ENCODE measurements at places on chromosomes 4 and X.

DNA sequence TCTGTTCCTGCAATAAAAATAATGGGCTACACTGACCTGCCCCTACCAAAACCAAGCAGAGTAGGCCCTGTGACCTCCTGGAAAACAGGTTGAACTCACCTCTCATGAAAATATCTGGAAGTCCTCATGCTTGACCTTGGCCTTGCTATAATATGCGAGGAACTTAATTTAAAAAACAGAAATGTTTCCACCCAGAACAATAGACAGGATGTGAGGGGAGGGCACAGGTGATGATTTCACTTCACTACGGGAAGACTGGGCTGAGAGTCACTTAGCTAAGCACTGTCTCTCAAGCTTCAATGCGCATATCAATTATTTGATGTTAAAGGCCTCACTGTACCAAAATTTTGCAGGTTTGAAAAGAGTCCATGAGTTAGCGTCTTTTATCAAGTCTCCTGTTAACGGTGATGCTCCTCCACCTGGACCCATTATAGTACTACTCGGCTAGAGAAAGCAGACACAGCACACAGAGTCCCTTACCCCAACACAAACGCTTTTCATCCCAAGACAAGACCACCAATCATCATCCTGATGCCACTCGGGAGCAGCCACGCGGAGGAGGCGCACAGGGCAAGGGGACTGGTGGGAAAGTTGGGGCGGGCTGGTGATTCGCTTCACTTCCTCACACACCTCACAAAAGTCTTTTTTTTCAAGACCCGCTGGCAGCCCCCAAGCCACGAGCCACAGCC, 25.9 kb downstream of the ZNF721 start:
- DNase-seq: no peak

GRCh38 chr4:43607827-43608461, 715.4 kb downstream of the GRXCR1 start:
- no peak for DNase-seq

- DNase-seq: no peak
These were observed 13.6 kb upstream of the FREM3 start for GRCh38 chr4:143713955-143714625.

DNA sequence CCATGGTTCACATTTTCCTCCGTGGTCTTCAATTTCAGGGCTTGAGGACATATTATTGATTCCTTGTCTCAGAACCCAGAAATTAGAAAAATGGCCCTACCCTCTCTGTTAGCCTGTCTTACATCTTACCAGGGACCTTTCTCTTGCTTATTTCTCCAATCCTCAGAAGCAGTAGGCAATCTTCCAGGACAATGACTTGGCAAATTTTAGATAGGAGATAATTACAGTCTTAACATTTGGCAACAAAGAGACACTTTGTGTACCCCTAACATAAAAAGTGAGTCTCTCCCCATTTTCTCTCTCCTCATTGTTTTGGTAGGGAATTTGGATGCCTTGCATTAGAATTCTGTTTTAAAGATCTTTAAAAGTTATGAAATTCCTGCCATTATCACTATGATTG, 778.1 kb upstream of the SLIT2 start:
- DNase-seq: no peak

DNA sequence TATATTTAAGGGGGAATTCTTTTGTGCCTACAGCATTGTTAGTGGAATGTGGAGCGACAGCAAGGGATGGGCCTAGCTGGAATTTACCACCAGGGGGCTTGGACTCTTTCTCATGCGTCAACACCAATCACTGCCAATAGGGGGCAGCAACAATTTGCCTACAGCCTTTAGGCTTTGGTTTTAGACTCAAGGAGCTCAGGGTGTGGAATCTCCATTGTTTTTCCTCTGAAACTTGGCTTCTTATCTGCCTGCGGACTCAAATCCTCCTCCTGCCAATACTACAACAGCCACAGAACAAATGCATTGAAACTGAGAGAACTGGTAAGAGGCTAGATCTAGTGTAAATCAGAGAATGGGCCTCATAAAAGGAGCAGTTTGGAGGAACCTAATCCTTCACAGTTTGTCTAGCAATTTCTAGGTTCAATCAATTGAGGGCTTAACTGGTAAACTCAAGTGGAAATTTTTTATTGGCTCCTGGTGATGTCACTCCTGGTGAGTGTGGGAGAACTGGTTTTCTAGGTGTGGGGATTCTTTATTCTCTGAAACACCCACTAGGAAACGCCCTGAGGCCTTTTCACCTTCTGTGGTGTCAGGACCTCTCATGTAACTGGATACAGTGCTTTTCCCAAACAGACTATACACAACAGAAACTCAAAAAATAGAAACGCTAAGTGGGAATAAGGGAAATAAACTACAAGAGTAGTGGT, 27.9 kb upstream of the TMSB4X start:
- peak; percentile 33 for DNase-seq

- no peak for DNase-seq
These were observed 36.7 kb upstream of the TMEM164 start for GRCh38 chrX:109966246-109966645.

- DNase-seq: no peak
These were observed 23.8 kb downstream of the PPP1R2C start for GRCh38 chrX:42754115-42754514.

DNA sequence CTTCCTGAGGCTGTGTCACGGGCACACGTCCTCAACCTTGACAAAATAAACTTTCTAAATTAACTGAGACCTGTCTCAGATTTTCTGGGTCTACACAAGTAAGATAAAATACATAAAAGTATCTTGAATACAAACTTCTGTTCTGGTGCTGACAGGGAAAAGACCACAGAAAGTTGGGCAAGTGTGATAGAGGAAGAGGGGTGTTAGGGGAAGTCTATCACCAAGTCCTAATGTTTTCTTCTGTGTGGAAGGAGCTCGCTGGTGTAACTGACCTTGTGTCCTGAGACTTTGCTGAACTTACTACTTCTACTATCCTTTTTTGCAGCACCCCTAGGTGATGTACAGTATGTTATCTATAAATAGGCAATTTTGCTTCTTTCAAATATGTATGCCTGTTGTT, 97.0 kb upstream of the STIM2 start:
- no peak for DNase-seq

GRCh38 chr4:1380368-1381151, 25.7 kb downstream of the NKX1-1 start:
- DNase-seq: no peak

GRCh38 chr4:64271601-64272081, 137.6 kb downstream of the TECRL start:
- peak; percentile 56 for DNase-seq

- DNase-seq: no peak
These were observed 110.8 kb upstream of the FAM9B start for GRCh38 chrX:9144701-9145241.

- DNase-seq: no peak
These were observed 120.7 kb upstream of the PPARGC1A start for GRCh38 chr4:24010573-24010972.

- no peak for DNase-seq
These were observed 56.4 kb downstream of the CPLX1 start for GRCh38 chr4:769511-769910.

GRCh38 chr4:113555868-113556267, 205.7 kb downstream of the CAMK2D start:
- no peak for DNase-seq

DNA sequence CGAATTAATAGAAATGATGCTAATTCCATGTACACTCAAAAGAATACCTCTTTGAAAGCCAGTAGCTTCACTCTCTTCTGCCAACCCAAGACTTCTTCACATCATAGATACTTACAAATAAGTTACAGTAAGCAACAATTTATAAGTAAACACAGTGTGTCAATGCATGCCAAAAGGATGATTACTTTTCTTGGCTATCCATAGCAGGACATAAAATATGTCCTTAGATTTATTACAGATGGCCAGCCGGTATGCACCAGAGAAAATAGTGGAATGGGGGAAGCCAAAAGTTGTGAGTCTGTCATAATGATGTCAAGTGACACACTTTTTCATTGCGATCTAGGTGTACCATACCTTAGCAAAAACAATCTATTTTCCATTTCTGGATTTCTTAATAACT, 631 bp upstream of the BMX start:
- no peak for DNase-seq

GRCh38 chr4:139890816-139891215, 225.2 kb downstream of the MGST2 start:
- no peak for DNase-seq

DNA sequence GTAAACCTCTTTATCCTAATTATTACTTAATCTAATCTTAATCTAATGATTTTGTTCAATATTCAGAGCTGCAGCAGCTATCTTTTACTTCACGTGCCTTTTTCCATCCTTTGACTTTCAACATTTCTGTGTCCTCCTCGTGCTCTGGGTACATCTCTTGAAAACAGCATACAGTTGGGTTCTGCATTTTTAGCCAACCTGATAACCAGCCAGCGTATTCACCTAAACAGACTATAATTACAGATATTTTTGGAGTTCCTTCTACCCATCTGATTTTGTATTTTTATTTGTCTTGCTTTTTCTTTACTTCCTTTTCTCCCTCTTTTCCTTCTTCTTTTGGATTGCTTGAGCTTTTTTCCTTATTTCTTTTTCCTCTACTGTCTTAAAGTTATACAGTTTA, 16.2 kb upstream of the JAKMIP1 start:
- no peak for DNase-seq

DNA sequence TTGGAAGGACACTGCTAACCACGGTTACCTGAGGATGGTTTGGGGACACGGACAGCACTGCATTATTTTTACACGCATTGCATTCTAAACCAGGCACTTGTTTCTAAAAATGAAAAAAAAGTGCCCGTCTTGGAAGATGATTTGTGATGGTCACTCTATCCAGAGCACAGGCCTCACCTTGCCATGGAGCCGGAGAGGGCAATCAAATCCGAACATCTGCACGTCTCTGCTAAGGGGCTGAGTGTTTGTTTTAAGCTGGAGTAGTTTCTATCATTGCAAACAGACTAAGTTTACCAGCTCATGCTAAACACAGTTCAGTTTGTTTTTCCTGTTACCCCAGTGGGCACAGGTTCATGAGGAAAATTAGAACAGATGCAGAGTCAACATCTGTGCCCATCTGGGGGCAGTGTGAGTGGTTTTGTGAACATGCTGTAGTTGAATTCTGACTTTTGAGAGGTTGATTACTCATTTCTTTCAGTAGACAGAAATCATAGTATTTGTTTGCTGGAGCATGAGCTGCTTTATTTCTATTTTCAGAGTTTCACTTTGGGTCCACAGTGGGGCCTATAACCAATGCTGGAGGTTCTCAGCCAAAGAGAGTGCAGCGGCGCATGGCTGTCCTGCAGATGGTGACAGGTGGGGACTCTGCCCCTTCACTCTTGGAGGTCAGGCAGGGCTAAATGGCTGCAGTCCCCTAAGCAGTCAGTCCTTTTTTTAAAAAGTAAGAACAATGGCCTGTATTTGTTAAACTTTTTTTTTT, 65.4 kb upstream of the ENPP6 start:
- DNase-seq: no peak

- DNase-seq: peak; percentile 86
These were observed 626 bp upstream of the FRAS1 start for GRCh38 chr4:78056265-78057129.

DNA sequence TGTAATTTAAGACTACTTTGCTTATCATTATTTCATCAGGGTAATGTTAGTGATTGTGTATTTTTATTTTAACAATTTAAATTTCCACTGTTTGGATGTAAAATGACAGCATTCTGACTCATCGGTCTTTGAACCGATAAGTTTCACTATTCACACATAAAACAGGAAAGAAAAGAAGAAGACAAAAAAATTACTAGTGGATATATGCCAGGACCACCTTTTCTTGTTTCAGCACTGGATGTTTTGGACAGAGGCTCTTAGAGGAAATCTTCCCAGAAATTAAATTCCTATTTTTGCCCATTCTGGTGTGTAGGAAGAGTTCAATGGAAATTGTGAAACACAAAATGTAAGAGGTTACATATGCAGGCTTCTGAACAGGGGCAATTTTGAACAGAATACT, 57.4 kb downstream of the VEGFC start:
- DNase-seq: no peak

- no peak for DNase-seq
These were observed 14.3 kb downstream of the FGFR3 start for GRCh38 chr4:1807332-1807777.

DNA sequence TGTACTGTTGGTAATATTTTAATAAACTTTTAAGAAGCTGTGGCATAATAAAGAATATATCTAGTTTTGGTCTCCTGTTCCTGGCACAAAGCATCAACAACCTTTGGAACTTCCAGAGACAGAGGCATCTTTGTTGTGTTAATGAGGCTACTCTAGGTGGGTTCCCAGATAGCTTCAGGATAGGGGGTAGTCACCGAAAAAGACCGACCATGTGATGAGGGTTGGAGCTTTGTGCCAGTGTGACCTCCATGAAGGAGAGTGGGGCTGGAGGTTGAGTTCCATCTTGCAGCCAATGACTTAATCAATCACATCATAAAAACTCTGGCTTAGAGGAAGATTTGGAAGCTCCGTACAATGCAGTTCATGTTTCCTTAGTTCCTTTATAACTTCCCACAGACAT, 9.9 kb downstream of the PPAT start:
- no peak for DNase-seq

DNA sequence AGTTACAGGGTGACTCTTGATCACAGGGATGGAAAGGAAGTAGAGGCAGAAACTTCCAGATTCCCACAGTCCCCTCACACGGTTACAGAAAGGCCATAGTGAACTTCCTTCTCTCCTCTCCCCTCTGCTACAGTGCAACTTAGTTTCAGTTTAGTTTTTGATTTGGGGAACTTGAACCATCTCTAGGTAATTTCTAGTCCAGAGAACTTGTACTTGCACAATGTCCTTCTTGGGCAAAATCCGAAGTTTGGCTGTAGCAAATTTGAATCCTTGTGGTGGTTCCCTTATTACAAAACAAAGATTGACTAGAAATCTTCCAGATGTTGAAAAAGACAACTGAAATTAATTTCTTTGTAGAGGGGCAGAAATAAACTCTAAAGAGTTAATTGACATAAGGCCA, 1.2 kb upstream of the BLTP1 start:
- DNase-seq: no peak

DNA sequence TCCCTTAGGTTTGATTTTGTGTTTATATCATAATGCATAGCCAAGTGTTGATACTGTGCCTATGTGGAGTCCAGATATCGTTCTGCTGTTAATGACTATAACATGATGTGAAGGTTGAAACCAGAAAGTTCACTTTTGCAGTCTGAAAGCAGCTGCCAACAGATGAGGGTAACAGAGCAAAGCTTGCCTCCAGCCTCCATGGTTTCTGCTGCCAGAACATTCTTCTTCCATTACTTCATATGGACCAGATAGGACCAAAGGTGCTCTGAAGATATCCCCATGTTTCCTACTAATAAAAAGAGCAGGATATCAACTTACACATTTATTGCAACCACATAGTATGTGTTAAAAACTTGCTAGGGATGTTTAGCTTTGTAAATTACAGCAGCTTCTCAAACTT, 394.1 kb downstream of the SPRY1 start:
- DNase-seq: no peak

- no peak for DNase-seq
These were observed 460.9 kb downstream of the GABRG1 start for GRCh38 chr4:45663003-45663402.

Measured in SHP77 treated with DMSO at 0.1 percent for 48 hours (cell line).